ENCODE measurements at places on chromosomes 3 and 15.

DNA sequence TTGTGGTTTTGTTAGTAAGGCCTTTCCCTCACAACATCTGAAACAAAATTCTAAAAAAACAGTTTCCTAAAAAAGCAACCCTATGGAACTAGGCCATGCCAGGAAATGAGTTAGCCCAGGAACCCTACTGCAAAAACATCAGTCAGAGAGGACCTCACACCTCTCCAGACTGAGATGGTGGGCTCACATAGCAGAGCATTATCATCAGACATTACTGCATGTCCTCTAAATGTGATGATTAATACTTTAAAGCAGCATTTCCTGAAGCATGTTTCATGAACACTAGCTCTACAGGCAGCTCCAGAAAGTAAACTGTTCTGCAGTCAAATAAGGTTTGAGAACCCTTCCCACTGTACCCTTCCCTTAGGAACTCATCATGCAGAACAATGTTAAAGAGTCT is 232.3 kb upstream of the MRPL3 start:
- no peak for DNase-seq

DNA sequence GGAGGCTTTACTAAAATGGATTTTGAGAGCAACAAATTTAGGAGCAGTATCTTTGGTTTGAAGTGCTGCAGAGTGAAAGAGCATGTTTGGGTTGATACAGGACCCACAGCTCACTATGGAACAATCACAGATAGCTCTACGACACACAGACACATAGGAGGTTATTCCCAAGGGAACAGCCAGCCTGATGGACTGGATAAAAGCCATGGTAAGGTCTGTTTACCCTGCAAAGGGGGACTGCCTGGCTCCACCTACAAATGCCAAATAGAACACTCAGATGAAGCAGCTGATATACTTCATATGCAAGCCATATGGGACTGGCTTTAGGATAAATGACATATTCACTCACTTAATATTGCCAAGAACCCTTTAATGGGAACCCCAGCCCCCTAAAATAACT is 75.4 kb downstream of the CDC25A start:
- no peak for DNase-seq

DNA sequence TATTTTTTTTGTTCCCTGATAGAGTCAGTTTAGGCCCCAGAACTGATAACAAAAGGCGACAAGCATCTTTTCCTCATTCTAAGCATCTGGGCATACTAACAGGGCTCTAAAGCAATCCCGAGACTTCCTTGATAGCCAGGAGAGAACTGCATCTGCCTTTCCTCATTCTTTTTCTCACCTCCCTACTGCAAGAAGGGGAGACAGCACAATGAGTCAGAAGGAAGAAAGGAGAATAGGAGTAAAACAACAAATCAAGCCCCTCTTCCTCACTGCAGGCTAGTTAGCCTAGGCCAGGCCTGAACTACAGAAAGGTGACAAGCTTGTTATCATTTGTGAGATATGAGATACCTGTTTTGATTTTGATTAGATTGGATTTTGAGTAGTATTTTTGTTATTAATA is 97.9 kb downstream of the NAALADL2 start:
- no peak for DNase-seq

DNA sequence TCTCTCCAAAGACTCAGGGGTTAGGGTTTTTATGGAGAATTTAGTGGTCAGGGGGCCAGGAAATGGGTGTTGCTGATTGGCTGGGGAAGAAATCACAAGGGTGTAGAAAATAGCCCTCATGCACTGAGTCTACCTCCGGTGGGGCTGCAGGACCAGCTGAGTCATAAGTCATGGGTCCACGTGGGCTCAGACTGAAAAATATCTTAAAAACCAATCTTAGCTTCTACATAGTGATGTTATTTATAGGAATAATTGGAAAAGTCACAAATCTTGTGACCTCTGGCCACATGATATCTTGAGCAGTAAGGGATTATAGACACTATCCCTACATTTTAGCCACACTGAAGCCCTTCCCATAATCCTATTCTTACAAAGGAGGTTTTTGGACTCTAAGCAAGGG is 224.0 kb downstream of the DPH6 start:
- DNase-seq: no peak

- DNase-seq: no peak
Measured at GRCh38 chr3:141858312-141858711, 18.1 kb upstream of the ATP1B3 start.

DNA sequence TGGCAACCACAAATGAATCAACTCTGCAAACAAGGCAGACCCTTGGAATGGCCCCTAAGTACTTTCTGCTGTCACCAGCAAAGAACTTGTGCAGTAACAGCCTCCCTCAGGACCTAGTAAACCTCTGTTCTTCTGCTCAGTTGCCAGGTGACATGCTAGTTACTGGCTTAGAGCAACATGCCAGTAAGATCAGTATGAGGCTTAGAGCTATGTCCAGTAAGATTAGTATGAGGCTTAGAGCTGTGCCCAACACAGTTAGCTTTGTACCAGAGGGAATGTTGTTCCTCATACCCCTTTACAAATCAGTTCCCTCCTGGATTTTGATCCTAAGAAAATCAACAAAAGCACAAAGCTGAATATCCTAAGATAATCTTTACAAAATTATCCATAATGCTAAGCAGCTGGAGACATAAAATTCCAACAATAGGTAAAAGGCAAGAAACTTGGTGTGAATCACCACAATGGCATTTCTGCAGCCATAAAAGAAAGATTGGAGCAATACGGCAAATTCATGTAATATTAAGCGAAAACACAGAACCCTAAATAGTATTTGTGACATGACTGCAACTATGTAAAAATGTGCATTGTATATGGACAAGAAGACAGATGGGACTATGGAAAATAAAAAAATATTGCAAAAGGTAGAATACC is 107.3 kb upstream of the LPP start:
- DNase-seq: no peak

DNA sequence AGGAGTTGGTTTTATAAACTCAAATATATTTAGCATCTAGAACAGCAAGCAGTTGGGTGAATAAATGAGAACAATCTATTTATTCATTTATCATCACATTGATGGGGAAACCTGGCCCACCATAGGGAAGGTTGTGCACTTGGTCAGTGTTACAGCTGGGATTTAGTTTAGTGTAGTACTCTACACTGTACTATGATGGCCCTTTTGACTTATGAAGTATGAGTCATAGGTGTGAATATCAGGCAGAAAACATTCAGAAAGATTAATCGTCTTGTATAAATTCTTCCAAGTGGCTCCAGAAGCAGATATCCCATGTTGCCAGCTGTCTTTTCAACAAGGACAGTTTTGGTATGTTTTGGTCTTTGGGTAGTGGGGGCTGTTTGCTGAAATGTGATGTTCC is 38.0 kb downstream of the BBS4 start:
- no peak for DNase-seq

- no peak for DNase-seq
Measured at GRCh38 chr3:1616744-1617143, 481.9 kb upstream of the CNTN4 start.

GRCh38 chr3:117939425-117940027 is 1095.1 kb downstream of the IGSF11 start:
- no peak for DNase-seq

DNA sequence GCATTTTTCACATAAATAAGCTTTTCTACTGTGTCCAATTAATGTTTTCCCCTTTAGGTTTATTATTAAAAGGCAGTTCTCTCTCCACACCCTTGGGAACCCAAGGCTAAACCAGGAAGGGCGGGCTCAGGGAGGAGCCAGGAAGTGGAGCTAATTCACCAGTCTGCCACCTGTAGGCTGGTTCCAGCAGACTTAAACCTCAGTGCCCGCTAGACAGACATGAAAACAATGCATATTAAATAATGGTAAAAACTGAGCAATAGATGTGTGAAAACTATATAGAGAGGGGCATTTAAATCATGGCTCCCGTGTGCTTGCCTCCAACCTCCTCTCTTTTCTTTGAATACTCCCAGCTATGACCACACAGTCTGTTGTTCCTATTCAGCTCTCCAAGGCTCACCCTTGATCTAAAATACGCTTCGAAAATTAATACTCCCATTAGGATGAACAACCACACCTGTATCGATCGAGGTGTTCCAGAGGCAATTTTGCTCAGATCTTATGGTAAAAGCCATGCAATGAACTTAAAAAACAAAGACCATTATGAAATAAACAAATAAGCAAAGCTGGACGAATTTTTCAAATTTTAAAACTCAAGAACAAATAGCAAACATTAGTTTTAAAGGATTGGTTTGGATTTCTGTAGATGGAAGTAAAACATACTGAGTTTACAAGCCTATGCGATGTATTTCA is 253.3 kb downstream of the TJP1 start:
- no peak for DNase-seq

DNA sequence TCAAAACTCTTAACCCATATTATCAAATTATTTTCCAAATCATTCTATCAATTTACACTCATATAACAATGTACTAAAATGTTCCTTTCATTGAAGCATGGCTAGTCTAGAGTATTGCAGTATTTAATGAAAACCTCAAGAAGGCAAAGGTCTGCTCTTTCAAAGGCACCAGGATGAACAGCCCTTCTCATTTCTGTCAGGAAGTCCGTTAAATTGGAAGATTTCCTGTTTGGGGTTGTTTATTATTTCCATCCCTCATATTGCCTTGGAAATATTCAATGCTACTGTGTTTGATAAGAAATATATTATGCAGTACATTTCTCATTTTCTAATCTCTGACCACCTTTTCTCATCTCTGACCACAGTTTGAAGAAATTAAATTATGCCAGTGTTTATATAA is 25.1 kb downstream of the ACKR4 start:
- no peak for DNase-seq

GRCh38 chr3:172982736-172983364 is 158.2 kb downstream of the SPATA16 start:
- peak; percentile 6 for DNase-seq

DNA sequence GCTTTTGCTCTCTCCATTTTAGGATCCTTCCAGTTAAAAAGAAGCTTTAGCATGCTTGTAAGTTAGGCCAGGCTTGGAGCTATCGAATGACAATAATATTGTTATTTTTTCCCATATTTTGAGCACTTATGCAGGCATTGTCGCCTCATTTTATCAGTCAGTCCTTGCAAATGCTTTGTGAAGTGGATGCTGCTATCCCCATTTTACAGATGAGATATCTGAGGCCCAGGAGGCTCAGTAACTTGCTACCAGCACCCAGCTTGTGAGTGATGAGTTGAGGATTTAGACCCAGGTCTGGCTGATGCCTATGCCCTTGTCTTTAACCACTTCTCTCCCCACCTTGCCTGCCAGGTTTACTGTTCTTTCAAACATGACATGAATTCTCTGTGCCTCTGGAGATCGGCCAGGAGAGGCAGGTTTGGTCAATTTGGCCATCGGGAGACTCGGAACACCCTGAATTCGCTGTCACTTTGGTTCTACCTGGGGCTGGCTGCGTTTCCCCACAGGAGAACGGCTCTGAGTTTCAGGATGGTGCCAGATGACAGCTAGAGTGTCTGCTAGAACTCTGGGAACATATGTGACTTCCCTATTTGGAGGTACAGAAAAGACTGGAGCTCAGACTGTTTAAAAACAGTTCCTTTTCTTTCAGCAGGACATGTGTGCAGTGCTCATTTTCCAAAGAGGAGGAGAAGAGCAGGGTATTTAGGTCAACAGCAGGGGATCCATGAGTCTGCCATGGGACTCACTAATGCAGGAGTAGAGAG is 25.5 kb upstream of the ZNF710 start:
- DNase-seq: no peak

GRCh38 chr3:179962629-179963387 is 73.9 kb downstream of the PEX5L start:
- DNase-seq: no peak

GRCh38 chr3:46599590-46599989 is 12.7 kb upstream of the FAM240A start:
- no peak for DNase-seq

GRCh38 chr3:126524429-126524988 is 554 bp downstream of the CHST13 start:
- DNase-seq: no peak

All from erythroblast (primary cell).